ENCODE measurements at places on chromosomes 13 and 19. TPM values are rescaled to one million over a fixed set of nuclear protein-coding genes. Genes with fewer than 3 reads are reported as not detected.

Gene ELSPBP1
- polyA plus RNA-seq: not detected

Gene NLRP4
- not detected for polyA plus RNA-seq

Gene CD70
- polyA plus RNA-seq: 0.19 TPM

Gene DIAPH3
- 14.3 TPM for polyA plus RNA-seq

DNA sequence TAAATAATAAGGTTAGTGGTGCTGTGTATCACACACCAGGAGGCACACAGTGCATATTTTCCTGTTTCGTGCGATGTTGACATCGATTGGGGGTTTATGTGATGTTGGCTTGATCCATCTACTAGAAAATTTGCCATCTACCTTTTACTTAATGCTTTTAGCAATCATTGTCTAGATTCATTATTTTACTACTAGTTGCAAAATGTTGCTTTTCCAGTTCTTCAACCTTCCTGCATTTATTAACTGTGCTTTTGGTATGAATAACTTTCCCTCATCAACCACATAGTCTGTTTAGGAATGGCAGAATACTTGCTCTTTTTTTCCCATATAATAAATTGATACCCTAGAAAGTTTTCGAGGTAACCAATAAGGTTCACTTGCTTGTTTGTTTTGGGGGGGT lies 17.5 kb downstream of the C13orf42 start:
- peak; percentile 48 for DNase-seq

DNA sequence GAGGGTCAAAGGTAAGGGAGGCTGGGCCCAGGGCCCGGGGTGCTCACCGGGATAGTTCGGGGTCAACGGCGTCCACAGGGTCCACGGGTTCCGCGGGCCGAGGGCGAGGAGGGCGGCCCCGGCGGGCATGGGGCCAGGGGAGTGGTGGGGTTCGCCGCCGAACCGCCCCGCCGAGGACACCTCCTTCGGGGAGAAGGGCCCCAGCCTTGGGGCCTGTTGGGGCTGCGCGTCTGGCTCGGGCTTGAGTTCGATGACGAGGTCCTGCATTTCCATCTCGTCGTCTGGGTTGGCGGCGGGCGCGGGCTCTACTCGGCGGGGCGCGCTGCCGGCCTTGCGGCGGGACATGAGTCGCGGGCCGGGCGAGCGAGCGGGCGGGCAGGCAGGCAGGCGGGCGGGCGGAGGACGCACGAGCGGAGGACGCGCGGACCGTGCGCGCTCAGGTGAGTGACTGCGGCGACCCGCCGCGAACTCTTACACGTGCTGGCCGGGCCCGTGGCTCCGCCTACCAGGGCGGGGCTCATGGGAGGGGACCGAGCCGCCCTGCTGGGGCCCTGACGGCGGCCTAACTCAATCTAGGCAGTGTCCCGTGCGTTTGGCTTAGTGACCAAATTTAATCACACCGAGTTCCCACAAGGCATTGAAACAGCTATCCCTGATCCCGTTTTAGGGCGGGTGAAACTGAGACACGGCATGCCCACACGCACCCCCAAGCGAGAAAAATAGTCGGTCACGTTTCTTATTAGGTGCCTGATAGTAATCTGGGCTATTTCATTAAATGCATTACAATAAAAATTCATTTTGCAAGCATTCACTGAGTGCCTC lies at the start of gene ZNF296:
ZNF296 (minus strand) TSS at position 450 of the 822 bp plus-strand sequence; CDS start at position 345, 105 bp downstream.
- DNase-seq: no peak

DNA sequence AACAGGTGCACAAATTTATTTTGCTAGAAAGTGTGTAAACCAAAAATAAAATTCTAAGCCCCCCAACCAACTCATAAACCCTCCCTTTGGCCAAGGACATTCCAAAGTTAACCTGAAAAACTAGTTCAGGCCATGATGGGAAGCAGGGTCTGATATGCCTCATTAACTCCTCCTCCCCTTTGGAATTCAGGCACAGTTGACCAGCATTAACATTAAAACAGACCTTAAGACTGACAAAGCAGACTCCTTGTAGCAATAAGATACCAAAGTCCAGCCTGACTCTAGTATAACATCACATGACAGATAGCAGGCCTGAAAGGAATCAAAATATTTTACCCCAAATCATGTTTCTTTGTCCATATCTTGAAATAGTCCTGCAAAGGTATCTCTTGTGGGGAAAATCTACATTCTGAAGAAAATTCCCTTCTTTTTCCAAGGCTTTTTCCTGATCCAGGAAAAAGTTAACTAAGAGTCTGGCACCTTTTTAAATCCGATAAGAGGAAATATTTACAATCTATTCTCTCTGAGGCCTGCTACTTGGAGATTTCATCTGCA lies 19.7 kb downstream of the NEK5 start:
- peak; percentile 45 for DNase-seq

DNA sequence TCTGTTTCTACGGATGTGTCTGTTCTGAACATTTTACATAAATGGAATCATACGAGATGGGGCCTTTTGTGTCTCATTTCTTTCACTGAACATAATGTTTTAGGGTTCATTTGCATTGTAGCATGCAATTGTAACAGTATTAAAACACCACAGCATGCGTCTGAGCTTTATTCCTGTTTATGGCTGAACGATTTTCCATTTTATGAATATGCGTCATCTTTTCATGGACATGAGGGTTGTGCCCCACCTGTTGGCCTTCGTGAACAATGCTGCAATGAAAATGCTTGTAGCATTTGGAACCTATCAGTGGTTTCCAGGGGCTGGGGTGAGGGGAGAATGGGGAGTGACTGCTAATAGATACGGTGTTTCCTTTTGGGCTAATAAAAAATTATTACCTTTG lies 5.1 kb downstream of the OR10H1 start:
- DNase-seq: no peak

GRCh38 chr19:33796164-33796875 lies at the start of gene KCTD15:
Gene KCTD15, plus strand, starts transcription at chr19:33796870. Its CDS starts 3,585 bp downstream, at chr19:33800455.
- DNase-seq: no peak

DNA sequence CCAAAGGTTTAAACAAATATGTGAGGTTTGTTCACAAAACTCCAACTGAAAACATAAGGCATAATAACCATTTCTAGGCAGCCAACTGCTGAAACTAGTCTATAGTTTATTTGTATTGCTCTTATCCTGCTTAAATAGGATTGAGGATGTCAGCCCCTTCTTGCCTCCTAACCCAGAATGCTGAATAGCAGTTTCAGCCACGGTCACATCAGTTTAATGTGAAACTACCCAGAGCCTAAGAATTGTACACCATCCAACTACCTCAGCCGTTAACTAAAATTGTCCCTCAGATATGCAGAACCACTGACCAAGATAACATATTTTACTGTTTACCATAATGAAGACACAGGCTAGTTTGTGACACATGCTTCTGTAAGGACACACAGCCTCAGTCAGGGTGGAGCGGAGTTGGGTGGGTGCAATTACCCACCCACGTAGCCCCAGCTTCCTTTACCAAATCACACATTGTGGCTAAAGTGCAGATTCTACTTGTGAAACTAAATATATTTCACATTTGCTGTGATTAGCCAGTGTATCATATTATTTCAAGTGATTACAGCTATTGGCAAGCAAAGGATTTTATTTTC lies 259.9 kb downstream of the EFNB2 start:
- no peak for DNase-seq

GRCh38 chr19:23378948-23379347 lies 16.3 kb downstream of the ZNF91 start:
- DNase-seq: no peak

Measured in renal cortex interstitium (tissue), 15 donors.